ENCODE measurements at places on chromosomes 2 and 18. TPM values are rescaled to one million over a fixed set of nuclear protein-coding genes. Genes with fewer than 3 reads are reported as not detected.
A peak's percentile ranks its signal among the peaks of the same experiment; 100 is the strongest.

Gene CCDC148
- polyA plus RNA-seq: 1.3 TPM

Gene TTN
- polyA plus RNA-seq: 15.7 TPM

Gene MOCOS
- 3.9 TPM for polyA plus RNA-seq

Gene SERPINB2
- polyA plus RNA-seq: not detected

Gene MAPK4
- polyA plus RNA-seq: 1.3 TPM

Gene CCDC141
- 11.7 TPM for polyA plus RNA-seq

Gene SERPINB10
- not detected for polyA plus RNA-seq

Gene SCN9A
- 9.5 TPM for polyA plus RNA-seq

Gene RNPEPL1
- 5.5 TPM for polyA plus RNA-seq

Gene ZNF521
- polyA plus RNA-seq: 3.1 TPM

Gene VWA3B
- polyA plus RNA-seq: not detected

Gene LPIN2
- polyA plus RNA-seq: 10.1 TPM

- peak; percentile 93 for DNase-seq
These were observed 15.3 kb downstream of the CHRNA1 start for GRCh38 chr2:174748948-174749347.

- no peak for DNase-seq
These were observed 54.8 kb downstream of the ABI2 start for GRCh38 chr2:203383038-203383437.

GRCh38 chr18:42274488-42275137 is 319.6 kb downstream of the PIK3C3 start:
- DNase-seq: peak; percentile 55

GRCh38 chr2:94986392-94986963 is 39.0 kb upstream of the MAL start:
- peak; percentile 90 for DNase-seq

DNA sequence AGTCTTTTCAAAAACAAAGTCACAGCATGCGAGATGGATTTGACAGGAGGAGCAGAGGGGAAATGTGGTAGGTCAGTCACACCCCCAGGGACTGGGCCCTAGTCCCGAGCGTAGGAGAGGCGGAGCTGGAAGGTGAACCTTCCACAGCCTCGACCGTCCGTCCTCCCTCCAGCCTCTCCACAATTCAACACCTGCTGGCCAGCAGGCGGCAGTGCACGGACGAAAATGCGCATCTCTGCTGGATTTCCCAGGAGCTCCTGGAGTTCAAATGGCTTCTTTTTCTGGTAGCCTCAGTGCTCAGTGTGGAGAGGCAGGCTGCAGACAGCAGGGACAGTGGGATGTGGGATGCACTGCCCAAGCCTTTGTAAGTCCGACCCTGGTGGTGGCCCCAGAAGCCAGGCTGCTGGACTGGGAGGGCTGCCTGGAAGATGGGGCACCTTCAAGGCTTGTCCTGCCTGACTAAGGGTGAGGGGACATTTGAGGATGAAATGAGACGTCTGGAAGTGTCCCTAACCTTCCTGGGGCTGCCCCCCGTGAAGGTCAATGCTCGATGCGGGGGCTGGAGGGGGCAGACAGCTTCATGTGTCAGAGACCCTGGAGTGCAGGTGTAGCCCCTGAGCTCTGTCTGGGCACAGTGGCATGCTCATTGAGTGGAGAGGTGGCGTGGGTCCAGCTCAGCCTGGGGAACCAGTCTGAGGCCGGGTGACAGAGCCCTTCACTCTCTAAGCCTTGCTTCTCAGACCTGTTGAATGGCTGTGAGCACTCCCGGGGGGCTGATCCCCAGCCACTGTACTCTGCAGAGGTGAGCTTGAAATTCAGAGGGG is 189.5 kb downstream of the TFCP2L1 start:
- DNase-seq: peak; percentile 90

- DNase-seq: peak; percentile 37
These were observed 424.3 kb upstream of the ACVR2A start for GRCh38 chr2:147420517-147420916.

DNA sequence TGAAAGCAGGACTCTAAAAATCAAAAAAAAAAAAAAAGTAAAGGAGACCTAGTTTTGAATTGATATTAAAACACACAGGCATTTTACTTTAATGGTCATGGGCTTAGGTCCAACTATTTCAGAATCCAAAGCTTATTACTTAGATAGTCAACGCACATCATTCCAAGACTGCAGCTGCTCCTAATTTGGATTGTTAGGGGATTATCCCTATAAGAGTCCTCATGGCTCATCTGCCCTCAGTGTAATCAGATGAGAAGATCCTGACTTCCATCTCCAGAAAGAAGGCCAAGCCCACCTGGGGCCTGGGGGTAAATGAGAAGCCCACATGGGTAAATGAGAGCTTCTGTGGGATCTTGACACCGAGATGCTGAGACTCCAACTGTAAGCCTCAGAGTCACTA is 424.2 kb downstream of the NRXN1 start:
- DNase-seq: no peak

DNA sequence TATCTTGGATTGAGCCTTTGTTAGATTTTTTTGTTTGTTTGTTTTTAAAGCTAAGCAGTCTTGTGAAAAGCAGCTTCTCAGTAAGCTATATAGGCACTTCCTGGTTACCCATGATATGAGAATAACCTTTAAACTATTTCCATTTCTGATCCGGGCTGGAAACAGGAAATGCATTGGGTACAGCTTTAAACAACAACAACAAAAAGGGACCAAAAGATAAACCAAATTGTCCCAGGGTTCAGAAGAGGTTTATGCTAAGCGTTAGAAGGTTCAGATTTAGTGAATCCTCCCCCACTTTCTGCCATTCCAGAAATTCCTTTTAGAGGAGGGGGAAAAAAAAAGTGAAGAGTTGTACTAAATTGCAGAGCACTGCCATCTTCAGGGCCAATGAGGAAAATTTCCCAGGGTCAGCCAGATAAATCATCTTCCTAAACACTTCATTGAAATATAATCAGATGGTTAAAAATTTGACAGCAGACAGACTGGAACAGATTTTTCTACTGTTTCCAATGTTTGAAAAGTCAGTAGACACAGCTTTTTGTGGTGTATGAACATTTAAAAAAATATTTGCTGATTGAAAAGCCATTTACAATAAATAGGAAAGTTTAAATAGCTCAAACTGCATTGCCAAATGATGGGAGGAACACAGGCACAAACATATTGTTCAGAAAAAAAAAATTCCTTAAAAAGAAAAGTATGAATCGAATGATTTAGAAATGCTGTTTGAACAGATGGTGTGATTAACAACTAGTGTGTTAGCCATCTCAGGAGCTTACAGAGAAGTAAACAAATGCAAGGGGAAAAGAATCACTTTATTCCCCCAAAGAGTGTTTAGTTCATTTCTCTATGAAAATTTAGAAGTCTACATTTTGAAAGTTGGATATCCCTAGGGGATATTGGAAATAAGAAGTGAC is 189.9 kb upstream of the TANK start:
- DNase-seq: peak; percentile 95

DNA sequence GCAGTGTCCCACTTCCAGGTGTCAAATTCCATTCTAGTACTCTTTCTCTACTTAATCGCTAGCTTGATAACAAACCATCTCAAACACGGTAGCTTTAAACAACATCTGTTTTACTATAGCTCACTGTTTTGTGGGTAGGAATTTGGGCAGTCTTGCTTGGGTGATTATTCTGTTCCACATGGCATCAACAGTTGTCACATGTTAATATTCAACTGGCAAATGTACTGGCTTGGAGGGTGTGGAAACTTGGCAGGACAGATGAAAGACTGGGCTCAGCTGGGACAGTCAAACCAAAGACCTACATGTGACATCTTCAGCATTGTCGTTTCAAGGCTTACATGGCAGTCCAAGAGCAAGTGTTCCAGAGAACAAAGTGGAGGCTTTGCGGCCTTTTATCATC is 241.8 kb downstream of the PTH2R start:
- DNase-seq: no peak

DNA sequence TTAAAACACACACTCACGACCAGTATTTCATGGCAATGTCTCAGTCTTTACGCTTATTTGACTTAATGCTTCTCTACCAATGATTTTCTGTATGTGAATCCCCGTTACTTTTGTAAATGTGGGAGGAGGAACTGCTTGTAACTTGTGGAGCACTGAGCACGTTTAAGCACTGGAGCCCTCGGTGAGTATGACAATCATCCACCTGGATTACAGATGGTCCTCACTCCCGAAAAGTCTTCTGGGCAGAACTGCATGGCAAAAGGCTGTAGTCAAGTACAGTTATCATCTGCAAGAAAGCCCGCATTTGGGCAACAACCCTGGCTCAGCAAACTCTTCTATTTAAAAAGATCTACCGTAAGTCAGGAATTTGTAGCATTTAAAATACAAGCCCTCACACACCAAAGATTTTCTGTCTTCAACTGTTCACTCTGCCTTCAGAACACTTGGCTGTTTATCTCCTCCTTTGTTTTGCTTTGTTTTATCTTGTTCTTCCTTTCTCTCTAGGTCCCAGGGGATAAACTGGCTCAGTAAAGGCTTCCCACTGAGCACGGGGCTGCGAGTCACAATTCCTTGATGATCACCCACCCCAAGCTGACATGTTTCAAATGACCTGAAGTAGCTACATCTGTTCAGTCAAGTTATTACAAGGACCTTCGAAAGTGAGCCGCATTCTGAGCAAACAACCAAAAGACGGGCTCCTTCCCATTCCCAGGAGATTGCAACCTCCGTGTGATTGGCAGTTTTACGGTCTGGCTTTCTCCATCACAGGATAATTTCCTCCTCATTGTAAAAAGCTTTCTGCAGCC is 102.2 kb downstream of the DLGAP1 start:
- peak; percentile 39 for DNase-seq

DNA sequence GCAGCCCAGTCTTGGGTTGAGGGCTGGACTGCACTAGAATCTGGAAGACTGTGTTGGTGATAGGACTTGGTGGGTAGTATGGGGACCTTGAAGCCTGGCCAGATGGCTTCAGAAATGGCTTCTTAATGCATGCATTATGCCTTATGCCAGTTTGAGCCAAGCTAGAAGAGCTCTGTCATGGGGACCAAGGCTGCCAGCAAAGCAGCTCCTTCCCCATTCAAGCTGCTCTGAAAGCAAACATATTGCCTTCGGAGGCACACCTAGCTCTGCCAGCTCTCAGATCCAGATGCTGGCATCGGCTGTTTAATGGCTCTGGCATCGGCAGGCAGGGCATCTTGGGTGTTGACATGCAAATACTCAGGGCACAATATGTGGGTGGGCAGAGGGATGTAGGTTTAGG is 59.0 kb upstream of the IGFBP5 start:
- no peak for DNase-seq

DNA sequence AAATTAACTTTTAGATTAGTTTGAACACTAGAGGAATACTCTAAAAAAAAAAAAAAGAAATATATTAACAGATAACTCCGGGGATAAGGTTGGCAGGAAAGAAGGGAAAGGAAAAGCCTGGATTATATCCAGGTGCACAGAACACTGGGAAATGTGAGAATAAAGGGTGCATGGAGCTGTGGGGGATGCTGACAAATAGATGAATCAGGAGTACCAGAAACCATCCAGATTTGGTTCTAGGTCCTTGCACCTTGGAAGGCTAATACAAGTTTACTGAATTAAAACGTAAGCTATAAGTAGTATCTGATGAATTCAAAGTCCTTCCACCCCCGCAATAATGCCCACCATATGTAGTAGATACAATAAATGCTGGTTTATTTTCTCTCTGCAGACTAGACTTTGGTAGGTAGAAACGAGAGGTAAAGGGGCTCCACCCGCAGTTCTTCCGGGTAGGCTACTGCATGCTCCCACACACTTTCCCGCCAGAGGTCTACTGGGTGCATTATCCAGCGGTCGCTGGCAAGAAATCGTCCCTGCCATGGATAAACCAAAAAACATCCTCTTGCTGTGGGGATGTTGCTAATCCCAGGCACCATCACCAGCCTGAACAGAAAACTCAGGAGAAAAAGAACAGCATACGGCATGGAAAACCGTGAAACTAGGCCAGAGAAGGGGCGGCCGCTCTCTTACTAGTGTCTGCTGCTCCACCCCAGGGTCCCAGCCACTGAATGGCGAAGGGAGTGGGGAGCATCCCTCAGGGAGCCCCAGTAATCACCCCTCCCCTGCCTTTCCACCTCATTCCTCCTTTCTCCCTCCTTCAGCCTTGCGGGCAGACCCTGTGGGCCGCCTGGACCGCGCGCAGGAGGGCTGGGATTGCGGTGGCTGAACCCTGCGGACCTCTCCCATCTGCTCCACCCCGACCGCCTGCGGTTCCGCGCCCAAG is 1.5 kb downstream of the CNRIP1 start:
- DNase-seq: peak; percentile 23

GRCh38 chr2:74573747-74574562 is 19.4 kb downstream of the DOK1 start:
- DNase-seq: no peak

DNA sequence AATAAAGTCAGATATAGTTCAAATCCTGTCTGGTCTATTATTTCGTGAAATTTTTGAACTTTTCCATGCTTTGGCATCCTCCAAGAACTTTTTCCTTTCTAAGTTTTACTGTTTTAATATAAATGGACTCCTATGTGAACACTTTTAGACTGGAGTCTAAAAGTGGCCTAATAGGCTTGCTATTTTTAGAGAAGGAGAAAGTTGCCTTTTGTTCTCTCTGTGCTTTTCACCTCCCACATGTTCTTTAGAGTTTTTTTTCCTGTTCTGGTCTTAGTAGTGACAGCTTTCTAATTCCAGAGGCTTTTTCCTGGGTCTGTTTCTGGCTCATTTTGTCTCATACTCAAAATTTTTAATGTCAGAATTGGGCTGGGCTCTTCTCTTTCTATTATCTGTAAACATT is 72.2 kb downstream of the ADAM23 start:
- DNase-seq: no peak

GRCh38 chr2:178283341-178283918 is 89.1 kb downstream of the OSBPL6 start:
- no peak for DNase-seq

GRCh38 chr2:43609290-43609918 is 13.6 kb upstream of the THADA start:
- peak; percentile 82 for DNase-seq

DNA sequence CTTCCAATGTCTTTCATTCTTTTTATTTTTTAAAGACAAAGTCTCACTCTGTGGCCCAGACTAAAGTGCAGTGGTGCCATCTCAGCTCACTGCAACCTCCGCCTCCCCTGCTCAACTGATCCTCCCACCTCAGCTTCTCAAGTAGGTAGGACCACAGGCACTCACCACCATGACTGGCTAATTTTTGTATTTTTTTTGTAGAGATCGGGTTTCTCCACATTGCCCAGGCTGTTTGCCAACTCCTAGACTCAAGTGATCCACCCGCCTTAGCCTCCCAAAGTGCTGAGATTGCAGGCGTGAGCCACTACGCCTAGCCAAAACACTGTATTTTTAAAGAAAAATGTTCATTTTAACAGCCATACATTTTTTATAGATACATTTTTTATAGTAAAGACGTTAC is 12.7 kb downstream of the GCKR start:
- no peak for DNase-seq

GRCh38 chr2:135055182-135055786 is 3.2 kb downstream of the RAB3GAP1 start:
- no peak for DNase-seq

GRCh38 chr2:226427538-226428307 is 371.9 kb downstream of the IRS1 start:
- no peak for DNase-seq

GRCh38 chr18:49365346-49365745 is 95.1 kb downstream of the DYM start:
- no peak for DNase-seq

Measured in GM23338 (cell line).